ENCODE measurements at places on chromosomes 5 and 9.

DNA sequence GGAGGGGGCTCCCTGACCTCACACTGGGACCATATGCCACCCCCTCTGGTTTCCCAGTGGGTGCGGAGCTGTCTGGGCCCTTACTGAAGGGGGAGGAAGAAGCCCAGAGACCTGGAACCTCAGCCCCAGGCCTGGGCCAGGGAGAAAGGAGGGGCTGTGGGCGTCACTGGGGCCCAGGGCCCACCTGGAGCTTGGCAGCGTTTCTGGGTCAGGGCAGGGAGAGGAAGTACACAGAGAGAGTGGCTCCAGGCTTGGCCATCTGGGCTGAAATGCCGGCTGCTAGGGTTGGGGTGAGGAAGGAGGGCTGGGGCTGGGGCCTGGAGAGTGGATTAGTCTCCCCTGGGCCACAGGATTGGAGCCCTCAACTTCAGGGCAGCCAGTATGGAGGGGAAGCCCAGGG lies 6.4 kb upstream of the DAB2IP start:
- DNase-seq: no peak

DNA sequence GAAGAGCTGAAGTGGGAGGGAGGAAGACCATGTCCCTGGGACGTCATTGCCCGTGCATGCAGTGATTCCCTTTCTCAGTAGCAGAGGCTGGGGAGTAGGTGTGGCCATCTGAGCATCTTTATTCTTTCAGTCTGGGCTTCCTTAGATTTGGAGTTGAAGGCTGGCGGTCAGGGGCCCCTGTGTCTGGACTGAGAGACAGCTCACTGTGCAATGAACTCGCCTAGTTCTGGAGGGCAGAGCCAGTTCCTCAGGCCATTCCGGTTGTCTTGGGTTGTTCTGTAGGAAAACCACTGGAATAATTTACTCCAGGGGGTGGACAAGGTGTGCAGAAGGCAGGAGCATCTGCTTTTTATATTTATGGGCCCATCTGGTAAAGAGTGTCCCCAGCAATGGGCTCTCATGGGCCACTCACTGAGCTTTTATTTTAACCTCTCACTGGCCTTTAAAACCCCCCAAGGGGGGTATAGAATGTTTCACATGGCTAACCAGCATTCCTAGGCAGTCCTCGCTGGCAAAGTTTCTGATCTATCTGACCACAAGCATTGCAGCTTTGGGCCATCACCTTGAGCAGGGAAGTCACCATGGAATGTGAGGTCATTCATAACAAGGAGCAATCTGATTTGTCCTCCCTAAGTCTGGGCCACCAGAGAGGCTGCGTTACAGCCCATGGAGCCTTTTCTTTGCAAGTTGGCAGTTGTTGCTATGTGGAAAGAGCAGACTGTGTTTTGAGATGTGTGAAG lies 9.2 kb downstream of the STC2 start:
- no peak for DNase-seq

- no peak for DNase-seq
These were observed 78.9 kb downstream of the FAM170A start for GRCh38 chr5:119708076-119708790.

DNA sequence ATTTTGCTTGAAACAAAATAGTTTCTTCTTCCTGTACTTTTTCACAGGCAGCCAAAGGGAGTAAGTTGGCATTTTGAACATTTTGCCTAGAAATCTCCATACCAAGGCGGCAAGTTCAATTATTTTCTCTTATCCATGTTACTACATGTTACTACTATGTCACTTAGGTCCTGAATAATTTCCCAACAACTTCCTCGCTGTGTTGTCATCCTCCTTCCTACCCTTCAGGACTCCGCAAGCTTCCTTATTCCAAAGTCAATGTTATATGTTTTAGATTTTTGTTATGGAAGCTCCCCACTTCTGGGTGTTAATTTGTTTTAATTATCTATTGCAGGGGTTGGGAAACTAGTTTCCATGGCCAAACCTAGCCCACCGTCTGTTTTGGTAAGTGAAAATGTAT lies 9.9 kb upstream of the B4GALT1 start:
- DNase-seq: no peak

DNA sequence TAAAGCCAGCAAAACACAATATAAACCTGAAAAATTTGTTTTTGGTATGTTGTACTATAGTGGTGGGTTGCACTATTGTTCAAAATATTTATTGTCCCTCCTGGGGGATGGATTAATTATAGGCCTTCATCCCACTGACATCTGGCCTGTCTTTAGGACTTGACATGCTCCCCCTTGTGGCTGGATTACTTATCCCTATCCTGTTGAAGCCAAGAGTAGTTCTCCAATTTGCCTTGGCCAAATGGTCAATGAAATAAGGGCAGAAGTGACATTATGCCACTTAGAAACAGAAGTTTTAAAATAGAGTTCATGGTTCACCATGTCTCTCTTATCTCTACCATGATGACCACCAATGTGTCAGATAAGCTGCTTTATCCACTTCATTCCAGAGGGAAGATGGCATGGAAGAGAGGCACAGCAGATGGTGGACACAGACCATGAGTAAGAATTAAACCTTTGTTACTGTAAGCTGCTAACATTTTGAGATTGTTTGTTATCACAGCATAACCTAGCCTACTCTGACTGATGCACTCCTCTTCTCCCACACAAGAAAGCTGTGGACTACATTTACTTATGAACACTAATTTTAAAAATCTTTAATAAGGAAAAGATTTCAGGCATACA lies 29.2 kb upstream of the ARHGEF28 start:
- DNase-seq: no peak

GRCh38 chr9:132792547-132792946 lies 85.5 kb downstream of the AK8 start:
- no peak for DNase-seq

- no peak for DNase-seq
These were observed 314.5 kb downstream of the CCDC171 start for GRCh38 chr9:15867334-15867733.

- no peak for DNase-seq
These were observed 10.7 kb downstream of the NANS start for GRCh38 chr9:98067184-98067583.

DNA sequence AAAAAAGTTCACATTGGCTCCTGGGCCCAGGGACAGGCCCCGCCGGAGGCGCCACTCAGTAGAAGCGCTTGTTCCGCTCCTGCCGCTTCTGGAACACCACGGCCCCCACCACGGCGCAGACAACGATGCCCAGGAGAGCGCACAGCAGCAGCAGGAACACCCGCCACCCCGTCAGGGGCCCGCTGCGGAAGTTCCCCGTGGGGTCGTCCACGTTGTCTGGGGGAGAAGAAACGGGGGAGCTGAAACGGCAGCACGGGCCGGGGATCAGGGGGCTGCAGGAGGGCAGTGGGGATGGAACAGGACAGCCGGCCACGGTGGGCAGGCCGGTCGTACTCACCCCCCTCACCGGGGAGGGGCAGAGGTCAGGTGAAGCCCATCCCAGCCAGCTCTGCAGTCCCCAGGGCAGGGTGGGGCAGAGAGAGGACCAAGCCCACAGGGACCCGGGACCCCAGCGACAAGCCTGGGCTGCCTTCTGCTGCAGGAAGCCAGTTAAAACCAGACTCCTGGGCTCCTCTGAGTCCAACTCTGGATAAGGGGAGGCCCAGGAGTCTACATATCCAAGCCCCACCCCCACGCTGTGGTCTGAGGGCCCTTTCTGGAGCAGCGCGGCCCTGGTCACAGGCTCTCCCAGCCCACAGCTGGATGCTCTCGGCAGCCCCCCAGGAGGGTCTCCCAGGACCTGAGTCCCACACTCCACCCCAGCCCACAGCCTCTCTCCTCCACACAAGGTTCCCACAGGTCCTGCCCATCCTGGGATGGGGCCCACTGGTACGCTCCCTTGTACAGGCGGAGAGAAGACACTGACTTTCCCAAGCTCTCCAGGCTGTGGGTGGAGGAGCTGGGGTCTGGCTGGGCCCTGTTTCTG lies 19.2 kb downstream of the LMAN2 start:
- DNase-seq: no peak

DNA sequence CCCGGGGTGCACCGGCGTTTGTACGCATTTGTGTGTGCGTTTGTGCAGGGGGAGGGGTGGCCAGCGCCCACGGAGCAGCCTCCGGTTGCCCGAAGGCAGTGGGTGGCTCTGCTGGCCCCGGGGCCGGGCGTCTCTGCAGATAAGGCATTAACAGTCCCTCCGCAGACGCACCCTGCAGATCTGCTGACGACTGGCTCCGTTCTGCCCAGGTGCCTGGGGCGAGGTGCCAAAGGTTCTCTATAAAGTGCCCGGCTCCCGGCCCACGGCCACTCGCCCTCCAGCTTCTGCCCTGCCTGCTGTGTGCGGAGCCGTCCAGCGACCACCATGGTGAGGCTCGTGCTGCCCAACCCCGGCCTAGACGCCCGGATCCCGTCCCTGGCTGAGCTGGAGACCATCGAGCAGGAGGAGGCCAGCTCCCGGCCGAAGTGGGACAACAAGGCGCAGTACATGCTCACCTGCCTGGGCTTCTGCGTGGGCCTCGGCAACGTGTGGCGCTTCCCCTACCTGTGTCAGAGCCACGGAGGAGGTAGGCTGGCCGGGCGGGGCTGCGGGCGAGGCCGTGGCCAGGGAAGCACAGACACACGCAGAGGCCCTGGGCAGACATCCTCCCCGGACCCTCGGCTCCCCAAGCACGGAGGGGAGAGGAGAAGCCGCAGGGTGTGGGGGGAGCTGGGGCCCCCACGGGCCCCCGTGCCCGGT lies at the start of gene SLC6A19:
SLC6A19 (plus strand) TSS at position 269 of the 699 bp plus-strand sequence; CDS start at position 325, 56 bp downstream.
- no peak for DNase-seq

GRCh38 chr5:146618434-146618833 lies 102.4 kb upstream of the GPR151 start:
- no peak for DNase-seq

DNA sequence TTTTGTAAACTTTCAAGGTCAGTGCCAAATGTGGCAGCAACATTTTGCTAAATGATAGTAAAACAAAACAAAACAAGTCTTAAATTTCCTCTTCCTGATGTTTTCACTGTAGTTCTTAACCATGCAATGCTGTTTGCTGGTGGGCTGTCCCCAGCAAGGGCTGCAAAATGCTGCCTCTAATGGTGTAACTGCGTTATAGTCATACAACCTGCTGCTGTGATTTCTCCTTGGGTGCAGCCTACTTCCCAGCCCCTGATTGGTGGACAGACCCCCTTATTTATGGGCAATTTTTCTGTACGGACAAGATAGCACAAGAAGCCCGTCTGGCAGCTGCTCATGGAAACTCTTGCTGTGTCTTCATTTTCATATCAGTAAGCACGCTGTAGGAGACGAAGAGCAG lies 26.6 kb upstream of the PIP5K1B start:
- DNase-seq: no peak

DNA sequence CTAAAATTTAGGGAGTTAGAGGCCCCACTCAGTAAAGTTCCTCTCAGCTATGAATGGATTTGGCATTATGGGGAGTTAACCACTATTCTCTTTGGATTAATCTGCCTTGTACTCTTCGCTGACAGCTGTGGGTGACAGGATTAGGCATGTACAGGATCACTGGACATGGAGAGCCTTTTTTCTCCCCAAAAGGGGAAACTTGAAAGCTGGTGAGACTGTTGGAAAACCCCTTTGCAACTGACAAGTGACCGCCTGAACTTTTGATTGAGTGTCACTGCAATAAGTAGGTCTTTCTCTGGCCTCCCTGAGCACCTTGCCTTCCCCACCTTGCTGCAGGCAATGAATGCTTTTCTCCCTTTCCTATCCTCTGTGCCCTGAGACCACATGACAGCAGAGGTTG lies 68.3 kb downstream of the ERP44 start:
- no peak for DNase-seq

DNA sequence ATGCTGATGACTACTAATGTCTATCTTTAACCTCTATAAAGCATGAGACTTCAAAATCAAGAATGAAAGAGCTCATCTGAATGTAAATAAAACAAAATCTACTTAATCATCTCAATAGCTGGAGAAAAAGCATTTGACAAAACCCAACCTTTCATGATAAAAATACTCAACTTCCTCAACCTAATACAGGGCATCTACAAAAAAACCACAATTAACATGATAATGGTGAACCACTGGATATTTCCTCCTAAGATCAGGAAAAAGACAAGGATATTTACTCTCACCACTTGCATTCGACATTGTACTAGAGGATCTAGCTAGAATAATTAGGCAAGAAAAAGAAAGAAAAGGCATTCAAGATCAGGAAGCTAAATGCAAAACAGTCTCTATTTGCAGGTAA lies 49.3 kb downstream of the FAM169A start:
- DNase-seq: no peak

- DNase-seq: no peak
These were observed 78.4 kb downstream of the APBA1 start for GRCh38 chr9:69593756-69594155.

DNA sequence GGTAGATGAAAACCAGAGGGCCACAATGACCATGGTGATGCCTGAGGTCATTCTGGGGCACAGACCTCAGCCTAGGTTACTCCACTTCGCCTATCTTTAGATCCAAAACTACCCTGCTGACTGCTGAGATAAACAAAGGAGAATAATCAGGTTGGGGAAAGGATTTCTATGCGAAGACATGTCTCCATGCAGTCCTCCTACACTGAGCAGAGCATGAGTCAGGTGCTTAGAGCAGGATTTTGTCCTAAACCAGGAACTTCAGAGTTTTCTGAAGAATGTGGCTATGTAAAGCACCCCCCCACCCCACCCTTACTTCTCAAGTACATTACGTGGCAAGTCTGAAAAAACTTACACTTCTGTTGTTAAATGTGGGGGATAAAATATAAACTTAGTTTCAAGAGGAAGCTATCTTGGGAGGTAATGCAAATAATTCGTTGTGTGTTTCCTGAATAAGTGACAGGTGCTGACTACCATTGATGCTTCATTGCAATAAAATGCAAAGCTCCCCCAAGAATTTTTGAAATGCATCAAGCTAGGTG lies 19.4 kb downstream of the PDCD1LG2 start:
- DNase-seq: no peak

GRCh38 chr9:3526997-3527940 lies 1.5 kb upstream of the RFX3 start:
- peak; percentile 17 for DNase-seq

- DNase-seq: peak; percentile 57
These were observed 182.2 kb upstream of the ANKRD55 start for GRCh38 chr5:56415356-56415765.

DNA sequence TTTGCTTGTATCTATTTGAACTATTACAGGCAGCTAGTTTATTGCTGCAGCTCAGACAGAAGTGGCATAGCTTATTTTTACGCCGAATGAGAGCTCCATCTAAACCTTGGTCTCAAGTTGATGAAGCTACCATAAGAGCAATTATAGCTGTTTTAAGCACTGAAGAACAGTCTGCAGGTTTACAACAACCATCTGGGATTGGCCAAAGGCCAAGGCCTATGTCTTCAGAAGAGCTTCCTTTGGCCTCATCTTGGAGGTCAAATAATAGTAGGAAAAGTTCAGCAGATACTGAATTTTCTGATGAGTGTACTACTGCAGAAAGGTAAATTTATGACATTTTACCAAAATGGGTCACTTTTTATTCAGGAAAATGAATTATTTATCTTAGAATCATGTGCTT lies 67.9 kb downstream of the YTHDC2 start:
- no peak for DNase-seq
